CD4-positive, alpha-beta T cell treated with Interleukin-15 for 1 hour (primary cell): ENCODE measurements at places on chromosomes 13 and 19.

DNA sequence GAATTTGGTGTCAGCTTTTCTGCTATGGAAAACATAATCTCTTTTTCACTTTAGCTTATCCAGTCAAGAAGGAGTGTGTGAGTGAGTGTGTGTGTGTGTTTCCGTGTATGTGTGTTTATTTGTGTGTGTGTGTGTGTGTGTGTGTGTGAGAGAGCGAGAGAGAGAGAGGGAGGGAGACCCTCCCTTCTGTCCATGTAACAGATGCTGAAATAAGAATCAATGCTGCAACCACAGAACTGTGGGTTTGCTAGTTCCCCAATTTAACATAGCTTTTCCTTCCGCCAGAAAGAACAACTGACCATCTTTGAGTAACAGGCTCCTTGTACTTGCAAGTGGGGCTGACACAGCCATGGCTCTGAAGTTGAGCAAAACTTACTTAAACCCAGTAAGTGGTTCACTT, 5.2 kb downstream of the LCP1 start:
- peak; percentile 51 for DNase-seq

- no peak for DNase-seq
These were observed 162.3 kb downstream of the KLF5 start for GRCh38 chr13:73220966-73221720.

DNA sequence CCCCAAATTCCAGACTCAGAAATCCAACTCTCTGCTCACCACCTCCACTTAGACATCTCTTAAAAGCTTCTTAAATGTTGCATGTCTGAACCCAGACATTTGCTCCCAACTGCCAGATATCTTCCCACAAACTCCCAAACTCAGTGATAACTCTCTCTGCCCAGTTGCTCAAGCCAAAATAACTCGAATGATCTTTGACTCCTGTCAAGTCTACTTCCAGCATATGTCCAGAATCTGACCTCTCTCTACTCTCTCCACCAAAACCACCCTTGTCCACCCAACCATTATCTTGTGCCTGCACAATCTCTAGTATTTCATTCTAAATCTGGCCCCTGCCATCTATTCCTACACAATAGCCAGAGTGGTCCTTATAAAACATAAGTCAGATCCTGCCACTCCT, 99.3 kb downstream of the FGF14 start:
- no peak for DNase-seq

DNA sequence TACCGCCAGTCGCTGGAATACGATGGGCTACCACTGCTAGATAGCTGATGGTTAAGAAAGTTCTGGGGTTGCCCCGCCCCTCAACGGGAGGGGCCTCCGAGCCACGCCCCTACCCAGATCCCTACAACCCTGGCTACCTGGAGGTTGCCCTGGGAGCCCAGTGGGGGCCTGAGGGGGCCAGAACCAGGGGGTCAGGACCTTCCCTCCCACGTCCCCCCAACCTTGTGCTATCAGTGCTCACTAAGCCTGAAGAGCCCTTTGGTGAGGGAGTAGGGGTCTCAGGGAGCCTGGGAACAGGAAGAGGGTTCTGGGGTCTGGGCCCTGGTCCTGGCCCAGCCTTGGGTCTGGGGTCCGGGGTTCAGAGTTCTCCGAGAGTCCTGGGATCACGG, 8.9 kb downstream of the OCEL1 start:
- DNase-seq, result peak; percentile 44

GRCh38 chr19:40982594-40983101, 8.4 kb upstream of the CYP2B6 start:
- no peak for DNase-seq

- DNase-seq, result no peak
These were observed at the start of gene CILP2 for GRCh38 chr19:19538061-19538784. Gene CILP2, plus strand, starts transcription at chr19:19538265. Its CDS starts 85 bp downstream, at chr19:19538350.

GRCh38 chr19:17877696-17878095, 6.0 kb downstream of the SLC5A5 start:
- DNase-seq, result no peak

DNA sequence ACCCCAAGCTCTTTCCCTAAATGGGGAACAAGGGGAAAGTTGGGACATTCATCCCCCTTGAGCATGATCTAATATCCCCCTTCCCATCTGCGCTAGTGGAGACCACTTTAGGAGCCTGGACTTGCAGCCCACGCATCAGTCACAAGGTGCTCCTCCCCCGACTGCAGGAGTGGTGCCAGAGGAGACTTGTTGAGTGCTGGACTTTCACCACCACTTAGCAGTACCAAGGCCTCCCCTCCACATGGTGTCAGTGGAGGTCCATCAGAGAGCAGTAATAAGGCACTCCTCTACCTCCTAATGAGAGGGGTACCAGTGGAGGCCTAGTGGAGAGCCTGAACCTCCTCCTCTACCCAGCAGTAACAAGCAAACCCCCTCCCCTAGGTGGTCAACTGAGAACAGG, 22.5 kb downstream of the CAB39L start:
- DNase-seq, result peak; percentile 23

- DNase-seq, result no peak
These were observed 3.8 kb upstream of the ANGPTL4 start for GRCh38 chr19:8360196-8360595.

GRCh38 chr13:58025821-58026220, 394.3 kb downstream of the PCDH17 start:
- DNase-seq, result no peak

GRCh38 chr13:80437231-80437630, 96.3 kb upstream of the SPRY2 start:
- DNase-seq, result no peak
